Activated CD4-positive, alpha-beta memory T cell treated with anti-CD3 and anti-CD28 coated beads for 36 hours (primary cell): ENCODE measurements at places on chromosomes 6 and 20.

DNA sequence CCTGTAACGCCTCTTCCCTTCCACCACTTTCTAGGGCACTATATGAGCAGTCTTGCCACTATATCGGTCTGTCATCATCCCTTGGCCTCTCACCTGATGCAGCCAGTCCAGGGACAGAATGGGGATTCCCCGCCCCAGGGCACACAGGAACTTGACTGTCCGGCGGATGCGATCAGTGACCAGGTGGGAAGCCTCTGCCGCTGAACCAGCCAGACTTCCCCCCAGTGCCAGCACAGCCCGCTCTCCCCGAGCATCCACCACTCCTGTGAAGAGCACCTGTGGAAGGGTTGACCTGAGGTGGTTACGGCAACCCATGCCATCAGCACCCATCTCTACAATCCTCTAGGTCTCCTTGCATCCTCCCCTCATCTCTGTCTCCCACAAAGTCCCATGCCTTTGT is 12.2 kb upstream of the NRM start:
- H3K4me3 ChIP-seq, result no peak overlapping the region
- H3K27me3 ChIP-seq, result no peaks in the 10 kb centered on the region
- peaks cover 57% of the 10 kb centered on the region for H3K36me3 ChIP-seq
- H3K4me1 ChIP-seq, result no peaks in the 10 kb centered on the region
- no peak for DNase-seq
- H3K27ac ChIP-seq, result no peak overlapping the region

GRCh38 chr20:23214903-23215302 is 128.8 kb upstream of the CD93 start:
- H3K27ac ChIP-seq, result no peak overlapping the region
- H3K36me3 ChIP-seq, result no peaks in the 10 kb centered on the region
- no peak for DNase-seq
- no peak overlapping the region for H3K4me3 ChIP-seq
- no peaks in the 10 kb centered on the region for H3K27me3 ChIP-seq

DNA sequence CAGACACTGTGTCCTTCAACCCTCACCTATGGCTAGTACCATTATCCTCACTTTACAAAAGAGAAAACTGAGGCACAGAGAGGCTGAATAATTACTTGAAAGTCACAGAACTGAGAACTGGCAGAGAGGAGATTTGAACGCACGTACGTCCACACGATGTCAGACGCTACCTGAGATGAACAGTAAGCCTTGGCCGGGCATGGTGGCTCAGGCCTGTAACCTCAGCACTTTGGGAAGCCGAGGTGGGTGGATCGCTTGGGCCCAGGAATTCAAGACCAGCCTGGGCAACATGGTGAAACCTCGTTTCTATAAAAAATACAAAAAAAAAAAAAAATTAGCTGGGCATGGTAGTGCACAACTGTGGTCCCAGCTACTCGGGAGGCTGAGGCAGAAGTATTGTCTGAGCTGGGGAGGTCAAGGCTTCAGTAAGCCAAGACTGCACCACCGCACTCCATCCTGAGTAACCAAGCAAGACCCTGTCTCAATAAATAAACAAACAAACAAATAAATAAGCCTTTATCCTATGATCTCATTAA is 20.5 kb downstream of the GMDS start:
- no peaks in the 10 kb centered on the region for H3K36me3 ChIP-seq
- no peak for DNase-seq
- no peak overlapping the region for H3K27ac ChIP-seq
- no peak overlapping the region for H3K4me3 ChIP-seq
- H3K4me1 ChIP-seq, result peaks cover 21% of the 10 kb centered on the region
- H3K27me3 ChIP-seq, result no peaks in the 10 kb centered on the region

GRCh38 chr6:116447052-116447451 is 14.1 kb upstream of the CALHM6 start:
- no peak overlapping the region for H3K27ac ChIP-seq
- peaks cover 19% of the 10 kb centered on the region for H3K27me3 ChIP-seq
- H3K36me3 ChIP-seq, result no peaks in the 10 kb centered on the region

DNA sequence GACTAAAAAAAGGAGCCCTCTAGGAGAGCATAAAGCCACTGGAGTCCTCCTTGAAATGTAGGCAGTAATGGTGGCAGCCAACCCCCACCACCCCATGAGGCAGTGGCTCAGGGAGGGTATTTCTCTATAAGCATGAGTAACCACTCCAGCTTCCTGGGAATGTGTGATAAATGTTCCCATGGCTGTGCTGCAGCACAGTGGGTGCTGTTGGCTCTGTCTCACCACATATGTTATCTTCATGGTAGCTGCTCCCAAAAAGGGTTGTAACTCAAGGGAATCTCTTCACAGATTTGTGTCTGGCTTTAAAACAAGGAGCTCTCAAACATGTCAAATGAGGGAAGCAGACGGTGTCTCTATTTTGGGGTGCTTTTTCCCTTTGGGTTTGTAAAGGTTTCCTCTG is 7.5 kb upstream of the PHACTR1 start:
- H3K4me3 ChIP-seq, result no peak overlapping the region
- H3K36me3 ChIP-seq, result no peaks in the 10 kb centered on the region
- DNase-seq, result no peak
- no peaks in the 10 kb centered on the region for H3K4me1 ChIP-seq
- H3K27ac ChIP-seq, result no peak overlapping the region

DNA sequence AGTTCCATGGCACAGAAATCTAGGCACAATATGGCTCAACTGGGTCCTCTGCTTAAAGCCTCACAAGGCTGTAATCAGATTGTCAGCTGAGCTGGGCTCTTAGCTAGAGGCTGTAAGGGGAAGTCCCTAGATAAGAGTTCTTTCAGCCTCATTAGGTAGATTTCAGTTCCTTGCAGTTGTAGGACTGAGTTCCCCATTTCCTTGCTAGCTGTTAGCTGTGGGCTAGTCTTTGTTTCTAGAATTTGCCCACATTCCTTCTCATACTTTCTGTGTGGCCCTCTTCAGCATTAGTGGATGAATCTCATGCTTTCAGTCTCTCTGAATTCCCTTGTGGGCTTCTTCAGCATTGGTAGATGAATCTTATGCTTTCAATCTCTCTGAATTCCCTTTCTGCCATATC is 71.0 kb upstream of the MRAP2 start:
- H3K4me1 ChIP-seq, result no peaks in the 10 kb centered on the region
- no peak overlapping the region for H3K4me3 ChIP-seq
- H3K36me3 ChIP-seq, result peaks cover 72% of the 10 kb centered on the region
- no peak for DNase-seq
- no peaks in the 10 kb centered on the region for H3K27me3 ChIP-seq

- H3K36me3 ChIP-seq, result peaks cover 4% of the 10 kb centered on the region
- H3K4me3 ChIP-seq, result no peak overlapping the region
- no peaks in the 10 kb centered on the region for H3K27me3 ChIP-seq
- DNase-seq, result no peak
Measured at GRCh38 chr20:56465997-56466396, 2.4 kb upstream of the RTF2 start.

DNA sequence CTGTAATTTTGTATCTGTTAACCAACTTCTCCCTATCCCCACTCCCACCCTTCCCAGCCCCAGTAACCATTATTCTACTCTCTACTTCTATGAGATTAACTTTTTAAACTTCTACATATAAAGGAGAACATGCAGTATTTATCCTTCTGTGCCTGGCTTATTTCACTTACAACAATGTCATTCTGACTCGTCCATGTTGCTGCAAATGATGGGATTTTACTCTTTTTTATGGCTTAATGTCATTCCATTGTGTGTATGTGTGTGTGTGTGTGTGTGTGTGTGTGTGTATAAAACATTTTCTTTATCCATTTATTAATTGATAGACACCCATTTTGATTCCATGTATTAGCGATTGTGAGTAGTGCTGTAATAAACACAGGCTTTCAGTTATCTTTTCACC is 76.1 kb downstream of the COL19A1 start:
- no peaks in the 10 kb centered on the region for H3K36me3 ChIP-seq
- H3K4me3 ChIP-seq, result no peak overlapping the region
- no peak overlapping the region for H3K27ac ChIP-seq
- H3K4me1 ChIP-seq, result no peaks in the 10 kb centered on the region
- DNase-seq, result no peak
- H3K27me3 ChIP-seq, result peaks cover 2% of the 10 kb centered on the region

DNA sequence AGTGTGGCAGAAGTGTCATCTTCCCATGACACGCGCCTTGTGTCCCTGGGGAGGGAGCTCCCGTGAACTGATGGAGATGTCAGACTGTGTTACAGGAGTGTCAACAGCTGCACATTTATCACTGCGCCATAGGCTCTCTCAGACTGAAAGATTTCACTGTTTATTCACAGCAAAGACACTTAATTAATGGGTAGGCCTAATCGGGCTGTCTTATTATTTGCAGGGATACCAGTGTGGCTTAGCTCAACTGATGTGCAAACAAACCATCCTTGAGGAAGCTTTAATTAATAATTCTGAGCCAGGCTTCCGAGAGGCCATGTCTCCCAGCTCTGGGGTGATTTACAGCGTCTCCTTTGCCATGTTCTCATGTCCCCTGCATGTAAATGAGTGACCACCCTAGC is 771.0 kb downstream of the QKI start:
- peaks cover 3% of the 10 kb centered on the region for H3K27me3 ChIP-seq
- H3K27ac ChIP-seq, result no peak overlapping the region
- no peak overlapping the region for H3K4me3 ChIP-seq
- no peaks in the 10 kb centered on the region for H3K4me1 ChIP-seq
- H3K36me3 ChIP-seq, result no peaks in the 10 kb centered on the region

- H3K4me3 ChIP-seq, result no peak overlapping the region
- DNase-seq, result peak; percentile 41
- H3K27ac ChIP-seq, result peak overlapping the region; percentile 34
- peaks cover 55% of the 10 kb centered on the region for H3K4me1 ChIP-seq
Measured at GRCh38 chr6:16316741-16317251, 78.4 kb downstream of the GMPR start.

- DNase-seq, result no peak
- H3K4me3 ChIP-seq, result no peak overlapping the region
- H3K36me3 ChIP-seq, result no peaks in the 10 kb centered on the region
- no peak overlapping the region for H3K27ac ChIP-seq
Measured at GRCh38 chr6:39310542-39310941, 3.7 kb downstream of the KCNK17 start.

DNA sequence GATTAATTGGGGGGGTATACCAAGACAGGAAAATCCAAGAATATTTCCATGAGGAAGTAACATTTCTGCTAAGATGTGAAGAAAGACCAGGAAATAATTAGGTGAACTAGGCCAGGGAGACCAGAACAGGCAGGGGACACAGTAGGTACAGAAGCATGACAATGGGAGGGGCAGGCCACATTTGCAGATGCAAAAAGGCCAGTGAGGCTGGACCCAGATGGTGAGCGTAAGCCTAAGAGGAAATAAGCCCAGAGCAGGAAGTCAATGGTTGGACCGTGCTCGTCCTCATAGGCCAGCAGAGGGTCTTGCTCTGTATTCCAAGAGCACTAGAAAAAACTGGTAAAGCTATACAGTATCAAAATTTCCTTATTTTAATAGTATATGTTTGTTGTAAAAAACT is 9.4 kb downstream of the CEP162 start:
- H3K4me1 ChIP-seq, result peaks cover 3% of the 10 kb centered on the region
- H3K27me3 ChIP-seq, result no peaks in the 10 kb centered on the region
- no peak overlapping the region for H3K4me3 ChIP-seq
- no peaks in the 10 kb centered on the region for H3K36me3 ChIP-seq
- no peak overlapping the region for H3K27ac ChIP-seq

DNA sequence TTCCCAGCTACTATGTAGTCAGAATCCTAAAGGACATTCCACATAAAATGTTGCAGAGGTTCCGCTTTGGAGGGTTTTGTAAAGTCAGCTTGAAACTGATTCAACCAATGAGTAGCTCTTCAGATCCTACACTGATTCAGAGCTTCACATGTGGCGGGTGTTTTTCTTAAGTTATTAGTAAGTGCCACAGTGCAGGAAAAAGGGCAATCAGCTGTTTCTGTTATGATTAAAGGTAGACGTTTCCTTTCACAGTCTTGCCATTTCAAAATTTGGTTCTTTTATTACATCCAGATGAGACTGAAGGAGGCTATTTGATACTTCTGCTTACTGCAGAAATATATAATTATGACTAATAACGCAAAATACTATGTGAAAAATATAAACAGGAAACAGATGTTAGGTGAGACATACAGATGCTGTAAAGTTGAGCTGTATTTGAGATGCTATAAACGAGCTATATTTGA is 443.9 kb downstream of the CDKAL1 start:
- peaks cover 14% of the 10 kb centered on the region for H3K36me3 ChIP-seq
- H3K27ac ChIP-seq, result no peak overlapping the region
- peak; percentile 15 for DNase-seq
- H3K4me1 ChIP-seq, result peaks cover 12% of the 10 kb centered on the region

- DNase-seq, result no peak
- H3K27ac ChIP-seq, result no peak overlapping the region
- no peak overlapping the region for H3K4me3 ChIP-seq
- H3K36me3 ChIP-seq, result no peaks in the 10 kb centered on the region
Measured at GRCh38 chr6:119612176-119612891, 262.8 kb upstream of the MAN1A1 start.
